ENCODE measurements at places on chromosomes 6 and 20.

DNA sequence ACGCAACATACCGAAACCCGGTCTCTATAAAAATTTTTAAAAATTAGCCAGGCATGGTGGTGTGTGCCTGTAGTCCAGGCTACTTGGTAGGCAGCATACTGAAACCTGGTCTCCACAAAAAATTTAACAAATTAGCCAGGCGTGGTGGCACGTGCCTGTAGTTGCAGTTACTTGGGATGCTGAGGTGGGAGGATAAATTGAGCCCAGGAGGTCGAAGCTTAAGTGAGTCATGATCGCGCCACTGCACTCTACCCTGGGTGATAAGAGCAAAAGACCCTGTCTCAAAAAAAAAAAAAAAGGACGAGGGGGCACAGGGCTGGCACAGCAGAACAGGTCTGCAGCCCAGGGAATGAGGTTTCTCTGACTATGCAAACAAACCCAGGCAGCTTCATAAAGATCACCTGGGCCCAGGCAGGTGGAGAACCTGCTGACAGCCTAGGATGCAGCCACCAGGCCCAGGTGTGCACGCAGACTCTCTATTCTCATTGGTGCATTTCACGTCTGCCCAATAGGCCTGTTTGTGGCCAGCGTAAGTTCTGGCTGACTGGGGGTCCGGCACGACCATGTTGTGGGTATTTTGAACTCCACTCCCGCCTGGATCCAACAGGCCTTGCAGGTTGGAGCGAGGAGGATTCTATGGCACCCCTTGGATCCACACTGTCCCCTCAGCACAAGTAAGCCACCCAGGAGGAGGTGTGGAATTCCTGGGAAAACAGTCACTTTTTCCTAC, 204.5 kb downstream of the PREX1 start:
- no peak for DNase-seq

DNA sequence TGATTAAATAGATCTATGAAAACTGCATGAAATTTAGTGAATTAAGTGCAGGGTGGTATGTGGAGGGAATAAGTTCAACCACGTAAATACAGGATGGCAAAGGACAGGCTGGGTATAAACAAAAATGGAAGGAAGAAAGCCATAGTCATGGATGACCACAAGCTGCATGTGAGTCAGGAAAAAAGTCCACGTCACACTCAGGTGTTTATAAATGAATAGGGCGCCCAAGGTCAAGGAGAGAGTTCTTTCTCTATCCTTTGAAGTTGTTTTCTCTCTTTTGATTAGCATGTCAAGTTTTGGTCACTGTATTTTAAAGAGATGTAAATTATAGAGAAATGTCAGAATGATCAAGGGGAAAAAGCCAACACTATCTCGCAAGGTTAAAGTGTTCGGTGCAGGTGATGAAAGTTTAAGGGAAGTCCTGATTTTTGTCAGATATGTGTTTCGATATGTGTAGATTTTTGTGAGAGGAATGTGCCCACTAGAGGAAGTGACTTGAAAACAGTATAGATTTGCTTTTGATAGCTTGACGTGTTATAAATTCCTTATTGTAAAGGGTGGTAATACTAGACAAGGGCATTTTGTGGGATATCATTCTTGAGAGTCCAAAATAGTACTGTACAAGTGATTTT, 58.7 kb downstream of the MAP3K4 start:
- no peak for DNase-seq

DNA sequence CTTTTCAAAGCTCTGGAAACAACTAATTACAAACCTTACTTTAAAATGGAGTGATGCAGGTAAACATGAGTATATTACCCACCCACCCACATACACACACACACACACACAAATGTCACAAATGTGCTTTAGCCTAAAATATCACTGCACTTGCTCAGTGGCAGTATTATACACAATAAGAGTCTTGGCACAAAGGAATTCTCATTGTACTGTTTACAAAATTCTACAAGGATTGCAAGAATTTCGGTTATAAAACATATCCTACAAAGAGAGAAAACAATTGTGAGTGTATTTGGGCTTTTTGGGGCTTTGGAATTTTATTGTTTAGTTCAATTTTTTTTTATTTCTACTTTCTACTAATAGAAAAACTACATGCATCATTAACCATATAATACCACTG, 113.2 kb upstream of the BEND6 start:
- no peak for DNase-seq

GRCh38 chr6:46290421-46291274, 119.9 kb upstream of the ENPP5 start:
- DNase-seq = no peak

DNA sequence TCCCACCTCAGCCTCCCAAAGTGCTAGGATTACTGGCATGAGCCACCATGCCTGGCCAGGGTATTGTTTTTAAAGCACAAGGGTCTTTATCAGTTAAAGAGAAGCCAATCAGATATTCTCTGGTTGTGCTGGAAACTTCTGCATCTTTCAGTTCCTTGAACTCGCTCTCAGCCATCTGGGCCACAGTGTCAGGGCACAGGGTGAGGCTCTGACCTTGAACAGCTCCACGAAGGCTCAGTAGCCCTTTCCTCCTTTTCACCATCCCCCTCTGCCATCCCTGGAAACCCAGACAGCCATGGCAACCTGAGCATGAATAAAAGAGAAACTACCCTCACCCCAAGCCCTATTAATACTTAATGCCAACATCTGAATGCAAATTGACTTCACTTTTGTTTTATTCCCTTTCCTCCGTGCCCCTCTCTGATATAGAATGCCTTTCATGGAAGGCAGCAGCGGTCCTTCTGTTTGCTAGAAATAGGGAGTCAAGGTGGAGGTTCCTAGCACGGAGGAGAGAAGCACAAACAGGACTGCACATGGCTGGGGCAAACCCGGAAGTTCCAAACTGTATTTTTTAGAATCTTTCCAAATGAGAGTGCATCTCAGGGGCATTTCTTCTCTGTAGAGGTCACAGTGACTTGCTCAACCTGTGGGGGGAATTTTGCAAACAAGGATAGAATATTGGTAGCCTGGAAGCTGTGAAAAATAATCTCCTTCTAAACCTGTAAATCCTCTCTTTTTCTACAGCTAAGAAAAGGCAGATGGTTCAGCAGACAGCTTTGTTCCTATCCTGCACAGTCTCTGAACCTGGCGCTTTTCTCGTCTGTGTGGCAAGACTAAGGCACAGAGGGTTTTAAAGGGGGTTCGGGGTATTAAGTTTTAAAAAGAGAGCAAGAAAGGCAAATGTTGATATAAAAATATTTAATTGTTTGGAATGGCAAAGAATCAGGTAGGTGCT, 176.4 kb upstream of the RREB1 start:
- no peak for DNase-seq

GRCh38 chr6:146578054-146578453, 20.7 kb upstream of the ADGB start:
- DNase-seq = no peak

DNA sequence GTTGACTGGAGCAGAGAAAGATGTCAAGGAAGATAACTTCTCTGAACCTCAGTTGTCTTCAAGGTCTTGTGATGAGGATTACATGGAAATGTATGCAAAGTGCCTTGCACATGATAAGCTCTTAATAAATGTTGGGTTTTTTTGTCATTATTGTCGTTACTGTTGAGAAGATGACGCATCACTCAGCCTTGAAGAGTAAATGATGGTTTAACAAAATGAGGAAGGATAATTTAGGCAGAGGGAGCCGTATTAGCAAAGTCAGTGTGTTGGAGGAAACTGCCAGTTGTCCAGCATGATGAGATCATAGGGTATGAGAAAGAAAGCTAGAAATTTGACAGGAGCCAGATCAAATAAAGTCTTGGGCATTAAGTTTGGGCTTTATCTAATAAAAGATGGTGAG, 8.8 kb upstream of the SUPT3H start:
- DNase-seq = no peak

GRCh38 chr6:157054531-157054979, 268.8 kb downstream of the TMEM242 start:
- DNase-seq = no peak

- no peak for DNase-seq
Observed at GRCh38 chr20:23139524-23139923, 53.4 kb upstream of the CD93 start.

GRCh38 chr6:2663123-2663522, 87.6 kb downstream of the MYLK4 start:
- DNase-seq = no peak

GRCh38 chr6:127864701-127865100, 36.2 kb downstream of the THEMIS start:
- no peak for DNase-seq

DNA sequence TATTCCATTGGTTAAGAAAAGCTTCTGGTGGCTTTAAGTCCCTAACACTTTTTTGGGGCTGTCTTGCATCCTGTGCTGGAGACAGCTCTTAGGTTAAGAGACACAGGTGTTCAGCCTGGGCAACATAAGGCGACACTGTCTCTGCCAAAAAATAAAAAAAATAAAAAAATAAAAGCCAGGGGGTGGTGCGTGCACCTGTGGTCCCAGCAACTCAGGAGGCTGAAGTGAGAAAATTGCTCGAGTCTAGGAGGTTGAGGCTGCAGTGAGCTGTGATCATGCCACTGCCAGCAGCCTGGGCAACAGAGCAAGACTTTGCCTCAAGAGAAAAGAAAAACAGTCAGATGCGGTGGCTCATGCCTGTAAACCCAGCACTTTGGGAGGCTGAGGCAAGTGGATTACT, 55.6 kb upstream of the ZMYND8 start:
- DNase-seq = no peak

DNA sequence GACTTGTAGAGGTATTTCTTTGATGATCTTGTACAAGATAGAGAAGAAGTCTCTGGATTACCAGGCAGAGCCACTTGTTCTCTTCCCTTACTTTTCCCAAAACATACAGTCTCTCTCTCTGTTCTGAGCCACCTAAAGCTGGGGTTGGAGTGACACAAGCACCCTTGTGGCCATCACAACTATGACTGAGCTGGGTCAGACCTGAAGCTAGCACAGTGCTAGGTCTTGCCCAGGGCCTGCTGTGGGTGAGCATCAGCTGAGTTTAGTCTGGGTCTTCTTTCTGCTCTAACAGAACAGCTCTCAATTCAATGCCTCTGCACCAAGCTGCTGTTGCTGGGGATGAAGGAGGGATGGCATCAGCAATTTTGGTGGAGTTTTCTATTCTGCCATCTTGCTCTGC, 110.2 kb downstream of the HTR1B start:
- DNase-seq = no peak

- peak; percentile 77 for DNase-seq
Observed at GRCh38 chr6:26216886-26217713, 129.9 kb downstream of the HFE start.

DNA sequence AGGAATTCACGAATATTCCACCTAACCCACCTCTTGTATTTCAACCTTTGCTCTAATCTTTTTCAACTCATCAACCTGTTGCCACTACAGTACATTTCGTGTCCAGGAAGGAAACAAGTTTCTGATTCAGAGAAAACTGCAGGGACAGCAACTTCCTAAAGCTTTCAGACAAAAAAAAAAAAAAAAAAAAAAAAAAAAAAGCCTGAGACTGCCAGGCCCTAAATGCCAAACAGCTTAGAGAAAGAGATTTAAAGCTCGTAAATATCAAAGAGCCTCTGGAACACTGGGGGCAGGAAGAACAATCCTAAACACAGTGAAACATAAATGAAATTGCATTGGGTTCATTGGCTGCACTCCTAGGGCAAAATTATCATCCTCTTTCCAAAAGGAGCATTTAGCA, 411.2 kb upstream of the SPTLC3 start:
- DNase-seq = no peak

GRCh38 chr6:22133357-22133756, 163.5 kb downstream of the PRL start:
- DNase-seq = no peak

- DNase-seq = no peak
Observed at GRCh38 chr6:20006037-20006436, 168.9 kb downstream of the ID4 start.

- DNase-seq = no peak
Observed at GRCh38 chr6:15147827-15148226, 98.0 kb upstream of the JARID2 start.

GRCh38 chr20:36074983-36075382, 79.6 kb upstream of the EPB41L1 start:
- DNase-seq = no peak

GRCh38 chr6:166621114-166621540, 5.9 kb downstream of the RPS6KA2 start:
- no peak for DNase-seq

GRCh38 chr6:6039946-6040509, 33.3 kb upstream of the NRN1 start:
- DNase-seq = no peak

DNA sequence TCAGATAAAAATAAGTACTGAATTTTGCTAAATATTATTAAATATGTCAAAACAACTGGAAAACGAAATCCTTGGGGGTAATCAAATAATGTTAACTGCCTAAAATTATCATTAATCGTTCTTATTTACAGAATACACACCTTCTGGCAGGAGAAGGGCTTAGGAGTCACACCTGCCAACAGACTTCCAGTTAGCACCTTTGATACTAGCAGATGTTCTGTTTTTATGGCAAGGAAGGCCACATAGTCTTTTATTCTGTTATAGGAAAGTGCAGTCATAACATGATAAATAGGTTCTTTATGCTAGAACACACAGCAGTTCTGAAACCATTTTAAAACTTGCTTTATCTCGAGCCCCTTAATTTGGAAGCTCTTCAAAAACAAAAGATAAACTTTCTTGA, 464.1 kb downstream of the UTRN start:
- DNase-seq = no peak

GRCh38 chr6:53070806-53071205, 5.6 kb downstream of the FBXO9 start:
- DNase-seq = no peak

DNA sequence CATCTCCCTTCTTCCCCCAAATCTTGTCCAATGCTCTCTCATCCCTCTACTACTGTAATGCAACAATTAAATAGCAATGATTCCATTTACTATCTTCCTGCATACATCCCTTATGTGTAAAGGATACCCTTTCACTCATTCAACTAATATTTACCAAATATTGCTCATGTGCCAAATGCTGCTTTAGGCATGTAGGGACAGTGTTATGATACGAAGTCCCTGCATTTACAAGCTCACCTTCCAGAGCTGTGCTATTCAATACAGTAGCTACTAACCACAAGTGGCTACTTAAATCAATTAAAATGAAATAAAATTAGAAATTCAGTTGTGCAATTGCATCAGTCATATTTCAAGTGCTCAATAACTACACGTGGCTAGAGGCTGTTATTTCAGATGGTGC, 41.1 kb downstream of the GMDS start:
- DNase-seq = no peak

DNA sequence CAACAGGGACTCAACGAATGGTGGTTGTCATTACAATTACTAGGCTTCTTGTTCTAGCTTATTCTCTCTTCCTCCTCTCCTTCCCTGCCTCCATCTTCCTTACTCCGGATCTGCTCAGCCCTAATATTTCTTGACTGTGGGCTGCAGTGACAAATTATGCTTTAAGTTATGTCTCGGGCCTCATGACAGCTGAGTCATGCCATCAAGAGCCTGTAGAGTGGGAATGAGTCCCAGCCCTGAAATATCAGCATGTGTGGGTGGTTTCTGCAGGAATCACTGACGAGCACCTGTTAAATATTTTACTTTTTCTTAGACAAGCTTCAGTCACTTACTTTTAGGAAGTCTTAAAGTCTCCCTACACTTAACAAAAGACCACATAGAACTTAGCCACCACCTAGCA, 83.1 kb upstream of the CBLN4 start:
- DNase-seq = no peak

GRCh38 chr6:47308552-47309290, 984 bp downstream of the TNFRSF21 start:
- no peak for DNase-seq

GRCh38 chr6:137795501-137795900, 71.6 kb upstream of the TNFAIP3 start:
- DNase-seq = no peak

Data from GOT3 (cell line).